ENCODE measurements at places on chromosomes 12 and 14.

- no peak for DNase-seq
These were observed 60.1 kb downstream of the FOXN3 start for GRCh38 chr14:89356927-89357326.

- no peak for DNase-seq
These were observed 101.8 kb downstream of the CMKLR1 start for GRCh38 chr12:108237272-108237671.

- no peak for DNase-seq
These were observed 207.1 kb downstream of the PIK3C2G start for GRCh38 chr12:18468246-18469075.

- DNase-seq: peak; percentile 57
These were observed 25.0 kb downstream of the OTUB2 start for GRCh38 chr14:94051115-94051514.

GRCh38 chr12:92987846-92988621 lies 58.9 kb upstream of the EEA1 start:
- no peak for DNase-seq

DNA sequence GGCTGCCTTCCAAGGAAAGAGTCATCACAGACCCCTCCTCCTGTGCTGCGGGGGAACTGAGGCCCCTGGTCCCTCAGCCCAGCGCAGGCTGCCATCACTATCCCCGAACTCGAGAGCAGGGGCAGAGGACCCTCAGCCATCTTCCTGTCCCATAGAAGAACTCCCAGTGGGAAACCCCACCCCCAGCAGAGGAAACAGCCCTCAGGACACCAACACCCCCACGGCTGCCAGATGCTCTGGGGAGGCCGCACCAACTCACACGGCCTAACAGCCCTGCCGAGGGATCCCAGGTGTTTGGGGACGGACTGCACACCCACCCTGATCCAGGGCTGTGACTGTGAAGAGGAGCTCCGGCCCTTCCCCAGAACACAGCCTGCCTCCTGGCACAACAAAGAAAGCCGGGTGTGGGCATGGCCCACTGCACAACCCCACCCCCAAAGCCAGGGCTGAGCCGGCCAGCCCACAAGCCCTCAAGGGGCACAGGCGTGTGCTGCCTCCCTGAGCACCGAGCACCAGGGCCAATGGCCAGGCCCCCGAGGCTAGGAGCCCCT lies 16.3 kb upstream of the C14orf180 start:
- DNase-seq: no peak

DNA sequence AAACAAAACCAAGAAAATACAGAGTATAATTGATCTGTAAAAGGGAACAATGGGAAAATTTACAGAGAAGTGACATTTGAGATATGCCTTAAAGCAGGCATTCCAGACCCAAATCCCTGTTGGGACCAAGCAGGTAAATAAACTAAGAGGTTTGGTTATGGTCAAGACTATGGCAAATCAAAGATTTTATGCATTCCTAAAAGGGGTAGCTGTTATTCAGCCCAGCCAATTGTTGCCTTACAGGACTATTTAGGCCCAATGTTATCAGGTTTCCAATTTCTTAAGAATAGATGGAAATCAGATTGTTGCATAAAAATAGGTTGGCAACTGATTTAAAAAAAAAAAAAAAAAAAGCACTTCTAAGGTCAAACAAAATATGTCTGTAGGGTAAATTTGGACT lies 5.3 kb downstream of the DNAI7 start:
- DNase-seq: no peak

- no peak for DNase-seq
These were observed 9.9 kb downstream of the LTA4H start for GRCh38 chr12:96025518-96025917.

DNA sequence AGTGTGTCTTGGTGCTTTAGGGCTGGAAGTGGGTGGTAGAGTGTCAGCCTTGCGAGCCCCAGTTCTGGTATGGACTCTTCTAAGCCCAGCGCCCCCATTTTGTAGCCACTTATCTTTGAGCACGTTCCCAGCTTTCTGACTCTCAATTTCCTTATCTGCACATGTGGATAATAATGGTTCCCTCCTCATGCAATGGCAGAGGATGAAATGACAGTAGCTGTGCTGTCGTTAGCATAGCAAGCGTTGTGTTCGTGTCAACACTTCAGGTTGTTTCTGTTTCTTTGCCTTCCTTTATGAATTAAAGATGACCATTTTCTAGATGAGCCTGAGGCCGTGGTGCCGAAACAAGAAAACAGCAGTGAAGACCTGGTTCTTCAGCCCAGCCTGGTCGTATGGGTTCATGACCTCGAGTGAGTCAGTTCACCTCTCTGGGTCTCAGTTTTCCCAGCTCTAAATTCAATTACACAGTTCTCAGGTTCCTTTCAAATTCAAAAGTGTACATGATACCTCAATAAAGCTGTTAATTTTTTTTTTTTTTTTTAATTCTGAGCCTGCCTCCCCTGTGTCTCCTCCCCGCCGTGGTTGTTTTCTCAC lies 233.0 kb downstream of the SLC41A2 start:
- DNase-seq: no peak

DNA sequence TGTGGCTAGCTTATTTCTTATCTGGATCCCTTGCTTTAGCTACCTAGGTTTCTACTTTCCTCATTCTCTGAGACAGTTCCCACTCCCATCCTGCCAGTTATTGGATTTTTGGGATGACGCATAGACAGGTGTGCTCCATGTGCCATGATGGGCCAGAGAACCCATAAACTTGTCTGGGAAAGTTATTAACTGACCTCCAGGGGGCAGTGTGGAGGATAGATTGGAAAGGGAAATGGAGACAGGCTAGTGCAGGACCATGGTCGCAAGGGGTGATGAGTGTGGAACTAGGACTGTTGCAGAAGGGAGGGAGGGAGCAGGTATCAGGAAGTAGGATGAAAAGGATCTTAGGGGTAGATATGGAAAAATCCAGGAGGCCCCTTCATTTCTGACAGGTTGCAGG lies 80.3 kb downstream of the ESRRB start:
- peak; percentile 29 for DNase-seq

DNA sequence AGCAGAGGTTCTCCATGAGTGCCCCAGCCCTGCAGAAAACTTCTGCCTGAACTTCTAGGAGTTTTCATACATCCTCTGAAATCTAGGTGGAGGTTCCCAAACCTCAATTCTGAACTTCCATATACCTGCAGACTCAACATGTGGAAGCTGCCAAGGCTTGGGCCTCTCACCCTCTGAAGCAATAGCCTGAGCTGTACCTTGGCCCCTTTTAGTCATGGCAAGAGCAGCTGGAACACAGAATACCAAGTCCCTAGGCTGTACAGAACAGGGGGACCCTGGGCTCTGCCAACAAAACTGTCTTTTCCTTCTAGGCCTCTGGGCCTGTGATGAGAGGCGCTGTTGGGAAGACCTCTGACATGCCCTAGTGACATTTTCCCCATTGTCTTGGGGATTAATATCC lies 494.3 kb upstream of the FOXG1 start:
- DNase-seq: no peak

DNA sequence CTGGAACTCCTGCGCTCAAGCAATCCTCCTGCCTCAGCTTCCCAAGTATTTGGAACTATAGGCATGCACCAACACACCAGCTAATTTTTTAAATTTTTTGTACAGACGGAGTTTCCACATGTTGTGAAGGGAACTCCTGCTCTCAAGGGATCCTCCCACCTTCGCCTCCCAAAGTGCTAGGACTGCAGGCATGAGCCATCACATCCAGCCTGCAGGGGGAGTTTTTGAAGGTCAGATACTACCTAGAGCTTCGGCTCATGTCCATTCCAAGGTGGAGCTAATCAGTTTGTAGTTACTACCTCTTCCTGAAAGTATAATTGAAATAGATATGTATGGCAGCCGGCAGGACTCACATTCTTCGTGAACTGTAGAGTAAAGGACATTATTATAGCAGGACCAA lies 3.7 kb upstream of the TAS2R19 start:
- no peak for DNase-seq

DNA sequence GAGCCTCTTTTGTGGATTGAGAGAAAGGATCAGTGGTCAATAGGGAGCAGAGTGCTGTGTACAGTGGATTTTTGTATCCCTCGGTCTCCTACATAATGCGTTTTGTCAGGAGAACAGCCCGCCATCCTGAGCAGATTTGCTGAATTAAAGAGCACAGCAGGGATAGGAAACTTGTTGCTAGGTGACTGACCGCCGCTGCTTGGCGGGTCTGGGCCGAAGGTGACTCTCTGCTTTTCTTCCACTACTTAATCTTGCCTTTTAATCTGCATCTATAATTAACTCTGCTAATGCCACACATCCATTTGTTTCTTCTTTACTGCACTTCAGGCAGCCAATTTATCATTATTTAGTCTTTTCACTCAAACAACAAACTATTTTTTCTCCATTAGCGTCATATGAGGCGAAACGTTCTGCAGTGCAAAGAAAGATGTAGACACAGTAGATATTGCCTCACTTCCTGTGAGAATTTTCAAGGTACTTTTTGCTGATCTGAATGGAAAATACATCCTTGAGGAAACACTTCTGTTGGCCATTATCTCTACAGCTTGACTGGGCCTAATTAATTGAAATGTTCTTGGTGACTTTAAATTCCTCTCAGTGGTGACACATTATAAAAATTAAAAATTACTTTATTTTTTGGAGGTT lies 108.0 kb downstream of the PPM1A start:
- DNase-seq: peak; percentile 25

DNA sequence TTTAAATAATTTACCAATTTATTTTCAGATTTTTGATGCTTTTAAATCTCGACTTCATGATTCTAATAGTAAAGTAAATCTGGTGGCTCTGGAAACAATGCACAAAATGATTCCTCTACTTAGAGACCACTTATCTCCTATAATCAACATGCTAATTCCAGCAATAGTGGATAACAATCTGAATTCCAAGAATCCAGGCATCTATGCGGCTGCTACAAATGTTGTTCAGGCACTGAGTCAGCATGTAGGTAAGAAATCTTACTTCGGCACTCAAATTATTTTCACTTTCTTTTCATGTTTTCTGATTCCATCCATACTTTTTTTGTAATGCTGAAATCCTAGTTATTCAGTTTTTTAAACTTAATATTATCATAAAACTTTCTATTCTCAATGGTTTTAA lies 15.5 kb upstream of the PRPF39 start:
- DNase-seq: no peak

- no peak for DNase-seq
These were observed 130.3 kb downstream of the TMTC3 start for GRCh38 chr12:88272456-88272855.

GRCh38 chr12:72753571-72753970 lies 481.4 kb downstream of the TRHDE start:
- DNase-seq: peak; percentile 62

DNA sequence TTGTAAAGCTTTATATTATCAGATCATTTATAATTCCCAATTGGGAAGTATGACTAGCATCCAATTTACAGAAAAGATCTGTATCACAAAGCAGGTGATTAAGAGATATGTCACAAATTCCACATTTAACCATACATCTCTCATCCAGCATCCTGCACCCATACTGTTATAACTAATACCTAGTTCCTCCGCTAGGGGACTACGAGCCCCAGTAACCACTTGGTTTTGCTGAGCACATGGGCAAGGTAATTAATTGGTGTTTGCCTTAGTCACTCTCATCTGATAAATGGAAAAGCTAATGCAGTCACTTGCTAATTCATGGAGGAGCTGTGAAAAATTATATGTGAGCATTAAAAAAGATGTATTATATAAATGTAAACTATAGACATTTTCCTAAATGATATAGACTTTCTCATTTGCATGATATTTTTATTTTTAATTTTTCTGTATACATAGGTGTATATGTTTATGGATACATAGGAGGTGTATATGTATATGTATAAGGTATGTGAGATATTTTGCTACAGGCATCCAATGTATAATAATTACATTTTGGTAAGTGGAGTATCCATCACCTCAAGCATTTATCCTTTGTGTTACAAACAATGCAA lies 1031.8 kb downstream of the GALC start:
- DNase-seq: no peak

GRCh38 chr12:40693207-40693821 lies 1.1 kb downstream of the CNTN1 start:
- DNase-seq: peak; percentile 62

GRCh38 chr14:102516531-102517391 lies 7.2 kb upstream of the ANKRD9 start:
- peak; percentile 75 for DNase-seq

GRCh38 chr14:93764211-93764659 lies 24.1 kb downstream of the PRIMA1 start:
- no peak for DNase-seq

DNA sequence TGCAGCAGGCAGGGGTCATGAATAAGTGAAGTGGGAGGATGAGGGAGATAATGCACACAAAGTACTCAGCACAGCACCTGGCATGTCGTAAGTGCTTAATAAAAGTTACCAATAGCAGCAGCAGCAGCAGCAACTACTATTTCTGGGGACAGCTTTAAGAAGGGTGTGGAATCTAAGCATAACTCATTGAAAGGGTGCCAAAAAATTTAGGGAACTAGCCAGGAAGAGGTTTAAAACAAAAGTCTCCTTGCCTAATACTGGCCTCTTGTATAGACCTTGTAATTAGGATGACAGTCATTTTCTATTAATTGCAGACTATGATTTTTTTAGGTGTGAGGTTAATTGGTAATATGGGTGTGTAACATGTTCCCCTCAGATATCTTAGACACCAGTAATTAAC lies 179.9 kb downstream of the PTPN11 start:
- DNase-seq: no peak

- no peak for DNase-seq
These were observed 266.6 kb upstream of the PWP1 start for GRCh38 chr12:107418981-107419380.

GRCh38 chr12:49538510-49539403 lies at the start of gene KCNH3:
TSS of gene KCNH3 (plus strand) at chr12:49539030. CDS start at chr12:49539417, 387 bp downstream.
- peak; percentile 87 for DNase-seq

GRCh38 chr14:50092006-50092555 lies 24.3 kb downstream of the VCPKMT start:
- no peak for DNase-seq

DNA sequence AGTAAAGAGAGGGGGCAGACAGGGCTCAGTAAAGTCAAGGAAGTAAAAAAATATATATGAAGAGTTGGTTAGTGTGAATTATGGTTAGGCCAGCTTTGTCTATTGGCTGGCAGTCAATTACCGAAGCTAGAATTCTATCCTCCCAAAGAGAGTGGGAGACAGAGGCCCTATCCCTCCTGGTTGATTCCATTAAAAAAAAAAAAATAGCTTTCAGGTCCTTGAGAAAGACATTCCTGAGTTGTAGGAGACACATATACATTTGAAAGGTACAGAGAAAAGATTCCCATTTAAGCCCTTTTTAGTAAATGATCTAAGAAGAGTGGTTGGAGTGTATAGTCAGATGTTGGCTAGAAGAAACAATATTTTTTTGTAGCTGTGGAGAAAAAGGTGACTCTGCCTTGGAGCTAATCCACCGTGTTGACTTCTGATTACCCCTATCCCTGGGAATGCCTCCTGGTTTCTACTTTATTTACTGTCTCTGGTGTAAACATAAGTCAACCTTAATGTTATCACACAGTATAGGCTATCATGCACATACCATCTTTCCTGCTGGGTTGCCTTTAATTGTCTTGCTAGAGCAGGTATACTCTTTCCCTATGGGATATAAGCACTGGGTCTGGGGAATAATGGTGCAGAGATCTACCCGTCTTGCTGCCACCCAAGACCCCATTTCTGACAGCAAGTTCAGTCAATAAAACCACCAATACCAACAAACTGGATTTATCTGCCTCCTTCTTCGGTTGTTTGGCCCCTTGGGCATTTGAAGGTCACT lies 859.9 kb upstream of the ATXN7L3B start:
- DNase-seq: no peak

GRCh38 chr12:106566771-106567170 lies 16.0 kb upstream of the RFX4 start:
- DNase-seq: no peak
